DMS153 (cell line): ENCODE measurements at places on chromosomes 6 and 20.

DNA sequence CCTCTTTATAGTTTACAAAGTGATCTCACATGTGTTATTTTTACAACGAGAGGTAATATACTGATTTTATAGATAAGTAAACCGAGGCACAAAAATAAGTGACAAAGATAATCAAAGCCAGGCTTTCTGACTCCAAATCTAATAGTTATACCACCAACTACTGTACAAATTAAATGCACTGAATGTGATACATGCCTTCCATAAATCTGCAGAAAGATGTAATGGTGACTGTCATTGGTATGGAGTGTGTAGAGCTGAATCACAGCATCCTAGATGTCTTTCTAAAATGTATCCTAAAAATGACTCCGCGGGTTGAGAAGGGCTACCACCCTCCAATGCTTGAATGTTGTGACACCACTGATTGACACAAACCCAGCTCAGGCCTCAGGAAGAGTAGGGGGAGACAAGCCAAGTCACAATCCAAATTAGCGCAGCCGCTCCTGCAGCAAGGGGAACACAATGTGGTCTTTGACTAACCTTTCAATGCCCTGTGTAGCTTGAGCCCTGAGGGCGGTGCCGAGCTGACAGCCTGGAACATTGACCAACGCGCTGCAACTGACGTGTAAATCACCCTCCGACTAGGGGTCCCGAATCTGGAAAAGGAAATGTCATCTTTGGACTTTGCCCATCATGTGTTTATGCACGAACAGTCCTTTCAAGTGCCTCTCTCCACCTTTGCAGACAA lies 136.8 kb downstream of the OLIG3 start:
- DNase-seq = no peak

DNA sequence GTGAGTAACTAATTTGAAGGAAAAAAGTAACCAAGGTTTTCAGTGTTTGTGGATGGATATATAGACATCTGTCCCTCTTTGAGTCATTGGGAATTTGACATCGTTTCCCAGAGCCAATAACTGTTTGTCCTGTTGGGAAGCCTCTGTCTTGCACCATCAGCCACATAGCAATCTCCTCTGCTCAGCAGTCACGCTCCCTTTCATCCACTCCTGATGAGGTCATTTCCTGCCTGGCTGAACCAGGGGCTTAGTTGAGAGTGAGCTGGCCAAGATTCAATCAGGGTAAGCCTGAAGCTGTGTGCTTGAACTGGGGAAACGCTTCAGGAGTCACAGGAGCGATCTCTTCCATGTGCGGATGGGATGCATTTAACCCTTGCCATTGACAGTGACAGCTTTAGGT lies 121.5 kb upstream of the FOXQ1 start:
- DNase-seq = no peak

DNA sequence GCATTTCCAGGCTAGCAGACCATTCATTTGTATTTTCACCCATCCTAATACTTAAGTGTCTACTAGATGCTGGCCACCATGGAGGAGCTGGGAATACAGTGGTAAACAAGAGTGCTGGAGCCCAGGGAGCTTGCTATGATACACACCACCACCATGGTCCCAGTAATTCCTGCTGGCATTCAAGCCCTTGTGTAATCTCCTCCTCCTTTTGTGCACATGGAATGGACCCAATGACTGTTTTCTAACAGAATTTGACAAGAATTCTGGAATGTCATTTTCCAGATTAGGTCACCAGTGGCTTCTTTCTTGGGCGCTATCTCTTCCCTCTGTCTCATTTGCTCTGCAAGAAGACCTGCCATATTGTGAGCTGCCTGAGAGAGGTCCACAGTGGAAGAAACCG lies 552.0 kb downstream of the C6orf118 start:
- DNase-seq = no peak

DNA sequence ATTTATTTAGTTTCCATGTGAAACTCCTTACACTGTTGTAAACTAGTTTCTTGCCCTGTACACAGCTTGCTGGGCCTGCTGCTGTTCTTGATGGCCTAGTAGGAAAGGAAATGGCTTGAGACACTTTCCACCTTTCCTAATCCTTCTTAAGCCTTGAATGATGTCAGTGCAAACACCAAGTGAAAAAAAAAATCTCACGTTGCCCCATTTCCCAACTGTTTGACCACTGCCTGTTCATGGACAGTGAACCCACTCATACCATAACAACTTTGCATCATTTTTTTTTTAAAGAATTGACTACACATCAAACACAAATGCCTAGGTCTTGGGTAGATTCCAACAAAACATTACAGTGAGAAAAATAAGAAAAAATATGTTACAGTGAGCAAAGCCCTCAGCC lies 653.6 kb upstream of the FLRT3 start:
- no peak for DNase-seq

GRCh38 chr6:15400572-15401004 lies 154.7 kb downstream of the JARID2 start:
- peak; percentile 80 for DNase-seq

DNA sequence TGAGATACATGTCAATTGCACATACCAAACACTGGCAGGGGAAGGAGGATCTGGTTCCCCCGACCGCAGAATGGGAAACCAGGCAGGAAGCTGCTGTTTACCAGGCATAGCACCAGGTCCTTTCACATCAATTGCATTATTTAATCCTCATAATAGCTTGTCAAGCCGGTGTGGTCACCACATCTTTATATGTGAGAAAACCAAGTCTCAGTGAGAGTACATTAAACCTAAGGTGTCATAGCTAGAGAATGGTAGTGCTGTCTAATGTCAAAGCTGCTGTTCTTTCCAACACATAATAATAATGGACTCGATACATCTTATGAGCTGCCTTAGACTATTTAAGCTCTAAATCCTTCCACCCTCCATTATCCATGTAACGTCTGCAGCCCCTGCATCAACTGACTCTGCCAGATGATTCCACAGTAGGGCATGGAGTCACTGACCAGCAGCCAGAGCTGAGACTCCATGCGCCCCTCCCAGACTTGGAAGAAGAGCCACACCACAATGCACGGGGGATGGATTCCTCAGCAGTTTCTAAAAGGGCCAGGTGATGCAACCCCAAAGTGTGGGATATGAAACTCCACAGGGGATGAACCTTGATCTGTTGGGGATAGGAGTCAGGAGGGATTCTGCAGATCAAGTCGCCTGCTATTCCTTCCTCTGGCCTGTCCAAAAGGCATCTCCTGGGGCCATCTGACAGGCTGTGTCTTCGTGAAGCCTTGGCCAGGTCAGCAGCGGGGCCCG lies 71.8 kb downstream of the GPR6 start:
- DNase-seq = no peak

GRCh38 chr6:50966532-50966931 lies 147.9 kb downstream of the TFAP2B start:
- no peak for DNase-seq

- no peak for DNase-seq
Observed at GRCh38 chr6:155889410-155889809, 433.8 kb upstream of the NOX3 start.

GRCh38 chr6:7668936-7669335 lies 57.0 kb upstream of the BMP6 start:
- no peak for DNase-seq

- DNase-seq = peak; percentile 20
Observed at GRCh38 chr6:81214414-81215091, 537.9 kb downstream of the TENT5A start.

DNA sequence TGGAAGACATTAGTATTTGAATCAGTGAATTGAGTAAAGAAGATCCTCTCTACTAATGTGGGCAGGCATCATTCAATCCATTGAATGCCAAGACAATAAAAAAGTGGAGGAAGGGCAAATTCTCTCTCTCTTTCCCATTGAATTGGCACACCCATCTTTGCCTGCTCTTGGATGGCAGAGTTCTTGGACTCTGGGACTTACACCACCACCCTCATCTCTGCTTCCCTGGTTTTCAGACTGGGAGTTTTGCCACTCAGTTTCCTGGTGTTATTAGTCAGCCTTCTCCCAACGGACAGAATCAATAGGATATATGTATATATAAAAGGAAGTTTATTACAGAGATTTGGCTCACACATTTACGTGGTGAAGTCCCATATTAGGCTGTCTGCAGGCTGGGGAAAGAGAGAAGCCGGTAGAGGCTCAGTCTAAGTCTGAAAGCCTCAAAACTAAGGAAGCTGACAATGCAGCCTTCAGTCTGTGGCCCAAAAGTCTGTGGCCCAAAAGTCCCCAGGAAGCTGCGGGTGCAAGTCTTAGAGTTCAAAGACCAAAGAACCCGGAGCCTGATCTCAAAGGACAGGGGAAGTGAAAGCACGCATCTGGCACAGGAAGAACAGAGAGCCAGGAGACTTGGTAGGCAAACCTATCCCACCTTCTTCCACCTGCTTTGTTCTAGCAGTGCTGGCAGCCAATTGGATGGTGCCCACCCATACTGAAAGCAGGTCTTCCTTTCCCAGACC lies 64.4 kb downstream of the SMPDL3A start:
- DNase-seq = no peak

GRCh38 chr20:48310305-48310704 lies 517.5 kb downstream of the PREX1 start:
- DNase-seq = no peak

DNA sequence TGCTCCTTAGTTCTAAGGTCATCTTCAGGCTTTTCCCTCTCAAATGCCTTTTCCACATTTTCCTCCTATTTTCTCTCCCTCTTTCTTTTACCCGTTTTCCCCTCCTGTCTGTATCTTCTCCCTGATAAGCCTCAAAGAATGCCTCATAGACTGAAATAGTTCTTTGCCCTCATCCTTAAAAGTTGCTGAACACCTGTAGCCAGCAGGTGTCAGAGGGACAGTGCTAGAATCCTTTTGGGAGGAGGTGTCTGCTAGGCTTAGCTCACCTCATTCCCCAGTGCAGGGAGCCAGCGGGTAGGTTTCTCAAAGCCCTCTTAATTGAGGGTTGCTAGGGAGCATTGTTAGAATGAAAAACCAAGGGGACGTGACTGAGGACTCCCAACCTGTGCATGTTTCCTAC lies 204.0 kb downstream of the TSHZ2 start:
- DNase-seq = peak; percentile 52

DNA sequence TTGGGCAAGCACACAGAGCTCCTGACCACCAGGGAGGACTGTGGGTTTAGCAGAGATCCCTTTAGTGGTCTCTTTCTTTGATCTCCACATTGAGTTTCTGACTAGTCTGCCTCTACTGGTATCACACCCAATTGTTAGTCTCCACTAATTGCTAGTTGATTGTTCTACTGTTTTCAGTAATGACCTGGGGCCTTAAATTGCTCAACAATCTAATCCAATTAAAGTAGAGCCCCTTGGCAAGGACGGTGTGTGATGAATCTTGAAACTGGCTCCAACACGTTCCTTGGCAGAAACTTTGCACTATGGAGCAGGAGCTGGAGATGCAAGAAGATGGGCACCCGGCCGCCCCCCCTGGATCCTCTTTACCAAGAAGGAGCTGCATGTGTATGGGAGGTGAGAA lies 12.3 kb downstream of the FAM50B start:
- DNase-seq = no peak

DNA sequence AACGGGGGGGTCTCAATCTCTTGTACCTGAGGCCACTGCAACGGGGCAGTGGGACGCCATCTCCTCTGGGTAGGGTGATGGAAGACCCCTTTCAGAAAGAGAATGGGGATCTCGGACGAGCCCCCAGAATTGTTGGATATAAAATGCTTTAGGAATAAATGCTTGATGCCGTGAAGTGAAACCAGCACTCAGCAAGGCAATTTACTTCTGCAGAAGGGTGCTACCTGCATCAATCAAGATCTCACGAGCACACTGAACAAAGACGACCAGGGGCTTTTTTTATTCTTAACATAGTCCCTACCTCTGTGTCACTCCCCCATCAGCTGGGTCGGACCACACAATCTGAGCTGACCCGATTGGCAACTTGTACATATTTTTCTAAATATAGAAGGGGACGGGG lies 203.6 kb upstream of the TBX18 start:
- no peak for DNase-seq

GRCh38 chr20:36447101-36447500 lies 94.2 kb upstream of the MYL9 start:
- DNase-seq = no peak

DNA sequence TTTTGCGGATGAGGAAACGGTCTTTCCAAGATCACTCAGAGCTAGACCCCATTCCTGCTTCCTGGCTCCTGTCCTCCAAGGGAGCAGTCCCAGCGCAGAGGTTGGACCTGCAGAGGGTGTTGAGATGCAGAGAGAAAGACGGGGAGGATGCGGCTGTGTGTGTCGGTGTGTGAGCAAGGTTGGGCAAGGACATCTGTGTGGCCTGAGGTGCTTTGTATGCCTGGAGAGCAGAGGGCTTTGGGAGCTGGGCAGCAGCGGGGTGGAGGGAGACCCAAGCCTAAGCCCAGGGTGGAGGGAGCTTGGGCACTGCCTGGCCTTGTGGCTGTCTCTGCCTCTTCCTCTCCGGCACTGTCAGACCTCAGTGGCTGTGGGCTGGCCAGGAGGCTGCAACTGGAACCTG lies 147.4 kb upstream of the RNF24 start:
- DNase-seq = no peak

DNA sequence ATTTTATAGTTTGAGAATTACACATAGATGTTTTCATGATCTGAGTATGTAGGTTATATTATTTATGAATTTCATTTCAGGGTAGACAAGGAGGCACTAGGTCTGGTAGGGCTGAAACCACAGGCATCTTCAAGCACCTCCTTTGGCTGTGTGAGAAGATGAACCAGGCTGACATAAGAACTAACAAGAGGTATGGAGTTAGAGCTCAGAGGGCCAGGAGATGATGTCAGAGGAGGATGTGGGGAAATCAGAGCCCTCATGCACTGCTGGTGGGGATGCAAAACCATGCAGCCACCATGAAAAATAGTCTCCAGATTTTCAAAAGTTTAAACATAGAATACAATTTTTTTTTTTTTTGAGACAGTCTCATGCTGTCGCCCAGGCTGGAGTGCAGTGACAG lies 13.6 kb upstream of the RIPOR3 start:
- DNase-seq = no peak

DNA sequence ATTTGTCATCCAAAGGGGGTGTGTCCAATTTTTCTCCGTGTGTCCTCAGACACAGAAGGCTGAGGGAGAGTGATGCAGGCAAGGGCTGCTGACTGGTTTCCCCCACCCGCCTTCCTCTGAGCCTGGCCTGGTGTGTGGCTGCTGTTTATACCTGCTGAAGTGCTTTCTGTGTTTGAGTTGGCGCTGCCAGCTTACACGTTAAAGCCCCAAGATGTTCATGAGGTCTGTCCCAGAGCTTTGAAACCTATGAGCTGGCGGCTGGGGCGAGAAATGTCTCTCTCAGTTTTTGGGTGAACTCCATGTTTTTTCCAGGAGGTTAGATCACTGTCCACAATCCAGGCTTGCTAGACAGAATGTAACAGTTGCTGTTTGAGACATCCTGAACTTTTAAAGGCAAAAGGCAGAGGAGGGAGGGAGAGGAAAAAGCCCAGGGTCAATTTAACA lies 69.0 kb upstream of the CCN2 start:
- DNase-seq = peak; percentile 27

- DNase-seq = peak; percentile 92
Observed at GRCh38 chr6:31546958-31547726, at the start of gene NFKBIL1. Gene NFKBIL1, plus strand, starts transcription at chr6:31547608. Its CDS starts 87 bp downstream, at chr6:31547695.

DNA sequence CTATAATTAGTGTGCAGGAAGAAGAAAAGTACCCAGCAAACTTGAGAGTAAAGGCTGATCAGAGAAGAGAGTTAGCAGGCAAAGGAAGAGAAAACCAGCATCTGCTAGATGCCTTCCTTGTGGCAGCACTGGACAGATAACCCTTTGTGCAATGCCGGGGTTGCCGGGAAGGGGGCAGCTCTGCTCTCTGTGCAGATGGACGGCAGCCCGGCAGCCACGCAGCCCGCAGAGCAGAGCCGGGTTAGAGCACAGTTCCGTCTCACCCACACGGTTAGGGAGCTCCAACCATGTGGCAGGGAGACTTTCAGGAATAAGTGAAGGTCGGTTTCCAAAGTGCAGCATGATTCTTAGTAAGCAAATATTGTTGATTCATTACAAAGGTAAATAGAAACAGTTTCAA lies 80.0 kb upstream of the RPS6KA2 start:
- DNase-seq = peak; percentile 40
